PC-3 (cell line): ENCODE measurements at places on chromosomes 11 and 22. TPM values are rescaled to one million over a fixed set of nuclear protein-coding genes. Genes with fewer than 3 reads are reported as not detected.

The RBMXL2 gene
- total RNA-seq: 0.15 TPM in 1 of 2 replicates, not detected in the other

The VWA5A gene
- 0.17 TPM in 1 of 2 replicates, not detected in the other for total RNA-seq

The PLEKHA7 gene
- total RNA-seq: 18.4 and 20.7 TPM in 2 replicates

The TREH gene
- total RNA-seq: not detected in 2 replicates

The MRGPRD gene
- total RNA-seq: not detected in 2 replicates

The UPK3A gene
- total RNA-seq: 1.1 TPM in 1 of 2 replicates, not detected in the other

The BTBD18 gene
- not detected in 2 replicates for total RNA-seq

The OR8J1 gene
- not detected in 2 replicates for total RNA-seq

The APOL5 gene
- not detected in 2 replicates for total RNA-seq

DNA sequence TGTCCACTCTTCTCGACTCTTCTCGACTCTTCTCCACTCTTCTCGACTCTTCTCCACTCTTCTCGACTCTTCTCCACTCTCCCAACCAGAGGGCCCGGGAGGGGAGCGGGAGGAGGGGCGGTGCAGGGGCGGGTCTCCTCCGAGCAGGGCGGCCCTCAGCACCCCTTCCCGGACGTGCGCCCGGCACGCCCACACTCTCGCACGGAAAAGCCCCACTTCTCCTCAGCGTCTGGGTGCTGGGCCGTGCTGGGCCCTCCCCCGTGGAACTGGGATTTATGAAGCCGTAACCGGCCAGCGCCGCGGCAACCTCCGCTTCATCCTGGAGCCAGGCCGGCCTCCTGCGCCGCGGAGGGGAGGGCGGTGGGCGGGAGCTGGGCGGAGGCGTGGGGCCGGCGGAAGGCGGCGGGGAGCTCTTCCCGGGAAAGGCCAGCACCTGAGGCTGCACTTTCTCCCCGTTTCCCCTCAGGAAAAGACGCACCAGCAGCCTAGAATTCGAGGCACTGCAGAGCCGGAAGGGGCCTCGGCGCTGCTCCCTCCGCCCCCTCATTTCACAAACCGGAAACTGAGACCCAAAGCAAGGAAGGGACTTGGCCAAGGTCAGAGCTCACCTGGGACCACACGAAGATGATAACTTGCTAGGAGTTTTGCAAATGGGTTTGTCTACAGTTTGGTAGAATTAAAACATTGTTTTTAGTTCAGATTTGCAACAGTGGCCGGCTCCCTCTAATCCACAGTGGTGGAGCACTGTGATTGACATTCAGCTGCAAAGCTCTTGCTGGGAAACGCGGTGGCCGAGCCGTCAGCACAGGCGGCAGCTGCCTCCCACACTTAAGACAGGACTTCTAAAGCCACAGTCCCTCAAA is 31.6 kb upstream of the JAM3 start:
- DNase-seq: peak; percentile 27

- peak; percentile 59 for DNase-seq
Observed at GRCh38 chr11:113806406-113806805, 26.8 kb downstream of the CLDN25 start.

DNA sequence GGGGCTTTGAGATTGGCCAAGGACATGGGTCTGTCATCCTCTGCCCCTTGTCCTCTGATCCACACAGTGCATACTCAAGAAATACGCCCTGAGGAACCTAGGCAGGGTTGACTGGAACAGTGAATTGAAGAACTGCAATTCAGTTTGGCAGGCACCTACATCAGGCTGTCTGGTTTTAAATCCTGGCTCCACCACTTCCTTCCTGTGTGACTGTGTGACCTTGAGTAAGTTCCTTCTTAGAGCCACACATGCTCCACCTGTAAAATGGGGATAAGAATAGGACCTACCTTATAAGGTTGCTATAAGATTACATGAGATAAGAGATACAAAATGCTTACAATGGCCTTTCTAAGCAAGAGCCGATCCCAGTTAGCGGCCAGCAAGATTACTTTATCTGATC is 15.8 kb upstream of the TCF20 start:
- DNase-seq: no peak

GRCh38 chr11:119659971-119660723 is 68.9 kb downstream of the NECTIN1 start:
- DNase-seq: no peak

DNA sequence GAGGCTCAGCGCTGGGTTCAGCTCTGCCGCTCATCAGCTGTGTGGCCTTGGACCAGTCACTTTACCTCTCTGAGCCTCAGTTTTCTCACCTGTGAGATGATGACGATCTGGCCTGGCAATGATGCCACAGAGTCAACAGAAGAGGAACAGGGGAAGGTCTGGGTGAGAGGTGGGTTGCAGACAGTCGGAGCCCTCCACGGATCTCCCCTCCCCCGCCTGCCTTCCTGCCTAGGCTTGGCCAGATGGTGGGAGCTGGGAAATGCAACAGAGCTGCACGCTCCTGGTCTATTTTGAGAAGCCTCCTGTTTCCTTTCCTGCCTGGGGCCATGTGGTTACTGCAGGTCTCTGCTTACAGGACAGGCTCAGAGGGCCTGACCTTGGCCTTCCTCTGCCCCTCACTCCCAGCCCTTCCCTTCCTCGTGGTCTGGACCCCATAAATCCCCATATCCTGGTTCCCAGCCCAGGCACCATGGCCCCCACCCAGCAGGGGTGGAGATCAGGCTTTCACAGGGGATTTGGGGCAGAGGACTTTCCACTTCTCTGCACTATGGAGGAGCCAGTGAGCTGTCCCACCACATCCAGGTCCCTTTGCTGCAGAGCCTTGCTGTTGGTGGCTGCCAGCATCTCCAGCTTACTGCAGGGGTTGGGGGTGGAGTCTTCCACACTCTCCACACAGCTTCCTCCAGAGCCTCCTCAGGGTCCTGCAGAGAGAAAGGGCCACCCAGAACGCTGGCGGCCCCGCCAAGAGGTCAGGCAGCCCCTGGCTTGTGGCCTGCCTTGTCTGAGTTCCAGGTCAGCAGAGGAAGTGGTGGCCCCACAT is 46.9 kb downstream of the C11orf96 start:
- no peak for DNase-seq

- DNase-seq: no peak
Observed at GRCh38 chr22:50010676-50011446, 1.7 kb downstream of the IL17REL start.

DNA sequence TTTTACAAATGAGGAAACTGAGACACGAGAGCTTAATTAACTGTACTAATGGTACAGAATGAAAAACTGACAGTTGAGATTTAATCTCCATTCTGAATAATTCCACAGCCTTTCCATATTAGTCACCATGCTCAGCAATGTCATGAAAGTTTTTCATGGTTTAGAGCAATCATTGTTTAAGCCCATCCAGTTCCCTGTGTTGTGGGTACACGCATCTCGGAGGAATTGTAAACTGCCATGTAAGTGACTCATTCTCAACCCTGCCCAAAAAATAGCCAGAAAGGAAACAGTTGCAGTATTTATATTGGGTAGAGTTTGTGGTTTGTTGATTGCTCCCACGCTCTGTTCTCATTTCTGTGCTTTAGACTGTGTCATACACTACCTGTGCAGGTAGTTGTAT is 1790.8 kb downstream of the LRRC4C start:
- peak; percentile 69 for DNase-seq

- peak; percentile 73 for DNase-seq
Observed at GRCh38 chr11:110472858-110473257, 43.1 kb downstream of the FDX1 start.

DNA sequence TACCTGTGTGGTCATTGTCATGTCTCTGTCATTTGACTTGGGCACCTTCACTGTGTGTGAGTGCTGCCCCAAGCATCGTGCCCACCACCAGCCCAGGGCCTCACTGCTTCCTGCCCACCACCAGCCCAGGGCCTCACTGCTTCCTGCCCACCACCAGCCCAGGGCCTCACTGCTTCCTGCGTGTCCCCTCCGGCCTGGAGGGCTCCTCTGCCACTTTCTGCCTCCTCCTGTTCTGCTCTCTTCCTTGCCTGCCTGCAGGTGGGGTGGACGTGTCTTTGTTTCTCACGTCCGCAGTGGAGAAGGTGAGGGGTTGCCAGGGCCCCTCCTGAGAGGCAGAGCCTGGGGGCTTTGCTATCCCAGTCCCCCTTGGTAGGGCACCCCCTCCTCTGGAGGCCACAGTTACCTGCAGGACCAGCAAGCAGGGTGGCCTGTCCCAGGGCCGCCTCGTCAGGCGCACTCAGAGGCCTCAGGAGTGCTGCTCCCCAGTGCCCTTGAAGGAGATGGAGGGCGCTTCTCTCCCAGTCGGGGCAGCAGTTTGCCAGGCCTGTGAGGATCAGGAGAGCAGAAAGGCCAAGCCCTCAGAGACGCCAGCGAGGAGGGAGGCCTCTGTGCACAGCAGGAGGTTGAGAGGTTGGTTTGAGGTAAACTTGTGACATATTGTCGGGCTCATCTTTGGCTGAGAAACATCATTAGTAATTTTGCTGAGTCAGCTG is 290.7 kb downstream of the TBC1D22A start:
- no peak for DNase-seq

- DNase-seq: peak; percentile 86
Observed at GRCh38 chr11:74926304-74927030, 22.4 kb downstream of the XRRA1 start.

DNA sequence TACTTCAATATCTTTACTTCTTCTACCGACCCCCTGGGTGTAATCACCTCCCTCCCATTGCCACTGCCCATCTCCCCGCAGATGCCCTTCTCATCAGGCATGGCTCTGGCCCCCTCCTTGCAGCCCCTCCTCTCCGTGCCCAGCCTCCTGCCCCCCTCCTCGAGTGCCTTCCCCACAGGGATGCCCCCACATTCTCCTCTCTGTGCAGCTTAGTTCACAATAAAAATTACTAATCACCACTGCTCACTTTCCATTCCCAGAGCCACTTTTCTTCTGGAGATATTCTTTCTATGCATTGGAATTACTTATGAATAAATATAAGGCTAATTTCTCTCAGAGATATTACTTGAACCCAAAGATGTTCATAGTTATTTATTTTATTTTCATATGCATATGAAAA is 22.1 kb downstream of the IFITM10 start:
- DNase-seq: no peak

DNA sequence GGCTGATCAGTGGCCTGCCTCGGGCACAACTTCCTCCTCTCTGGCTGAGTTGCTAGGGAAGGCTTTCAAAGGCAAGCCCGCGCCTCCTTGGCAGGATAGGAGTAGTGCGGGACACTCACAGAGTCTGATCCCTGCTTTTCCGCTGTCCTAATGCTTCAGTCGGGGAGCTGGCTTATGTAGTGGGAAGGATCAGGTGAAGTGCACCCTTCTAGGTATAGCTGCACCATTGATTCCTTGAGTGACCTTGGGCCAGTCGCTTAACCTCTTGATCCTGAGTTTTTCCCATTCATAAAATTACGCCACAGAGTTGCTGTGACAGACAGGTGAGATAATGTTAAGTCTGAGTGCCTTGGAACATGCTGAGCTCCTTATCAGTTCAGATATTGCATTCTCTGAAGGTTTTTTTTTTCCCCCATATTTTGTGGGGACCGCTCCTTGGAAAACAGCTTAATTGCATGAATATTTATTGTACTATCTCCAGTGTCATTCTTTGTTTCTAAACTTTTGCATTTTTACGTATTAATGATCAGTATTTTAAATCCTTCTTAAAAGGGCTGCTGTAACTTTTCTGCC is 961 bp downstream of the IPO7 start:
- no peak for DNase-seq

GRCh38 chr11:34749666-34750659 is 129.1 kb downstream of the EHF start:
- DNase-seq: peak; percentile 91

DNA sequence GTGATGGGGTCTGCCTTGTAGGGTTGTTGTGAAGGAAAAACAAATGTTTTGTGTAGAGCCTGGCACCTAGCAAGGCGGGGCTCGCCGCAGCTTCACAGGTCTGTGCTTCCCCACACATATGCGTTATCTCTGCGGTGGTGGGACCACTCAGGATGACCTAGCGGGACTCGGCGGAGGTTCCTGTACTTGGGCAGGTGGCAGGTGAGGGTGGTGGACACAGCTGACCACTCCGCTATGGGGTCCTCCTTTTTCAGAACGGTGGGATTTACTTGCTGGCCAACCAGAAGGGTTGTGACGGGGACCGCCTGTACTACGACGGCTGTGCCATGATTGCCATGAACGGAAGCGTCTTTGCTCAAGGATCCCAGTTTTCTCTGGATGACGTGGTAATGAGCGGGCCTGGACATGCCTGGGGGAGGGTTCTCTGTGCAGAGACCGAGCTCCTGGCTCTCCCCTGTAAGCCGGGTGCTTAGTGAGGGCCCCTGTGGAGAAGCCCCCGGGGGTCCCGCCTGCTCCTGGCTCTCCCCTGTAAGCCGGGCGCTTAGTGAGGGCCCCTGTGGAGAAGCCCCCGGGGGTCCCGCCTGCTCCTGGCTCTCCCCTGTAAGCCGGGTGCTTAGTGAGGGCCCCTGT is 21.3 kb downstream of the NADSYN1 start:
- no peak for DNase-seq

- peak; percentile 84 for DNase-seq
Observed at GRCh38 chr11:19344661-19345518, 104.1 kb upstream of the E2F8 start.

- no peak for DNase-seq
Observed at GRCh38 chr11:134995741-134996140, 583.7 kb upstream of the B3GAT1 start.

GRCh38 chr11:9094420-9094819 is 3.0 kb upstream of the SCUBE2 start:
- DNase-seq: no peak

DNA sequence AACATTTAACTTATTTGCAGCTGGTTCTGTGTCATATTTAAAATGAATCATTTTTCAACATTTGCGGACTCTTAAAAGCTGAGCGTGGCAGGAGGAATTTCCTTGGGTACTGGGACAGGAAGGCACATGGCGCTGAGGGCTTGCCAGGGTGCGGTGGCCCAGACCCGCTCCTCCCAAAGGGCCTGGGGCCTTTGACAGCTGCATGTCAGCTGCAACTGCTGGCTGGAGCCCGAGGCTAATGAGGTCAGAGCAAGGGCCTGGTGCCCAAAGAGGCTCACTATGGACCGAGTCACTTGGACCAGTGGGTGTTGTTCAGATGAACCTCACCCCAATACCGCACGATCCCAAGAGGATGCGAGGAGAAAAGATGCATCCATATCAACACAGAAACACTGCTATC is 326.9 kb downstream of the CTTN start:
- DNase-seq: no peak

GRCh38 chr11:69609351-69609750 is 31.6 kb upstream of the CCND1 start:
- peak; percentile 8 for DNase-seq
